ENCODE measurements at places on chromosomes 7 and 10. TPM values are rescaled to one million over a fixed set of nuclear protein-coding genes. Genes with fewer than 3 reads are reported as not detected.

The ANLN gene
- total RNA-seq = 6.2 TPM

The GIMAP2 gene
- under 0.01 TPM for total RNA-seq

The GFRA1 gene
- total RNA-seq = 0.46 TPM

The DGKB gene
- total RNA-seq = 0.59 TPM

The CHN2 gene
- total RNA-seq = 1.5 TPM

The HOXA1 gene
- total RNA-seq = 1.2 TPM

The PLCE1 gene
- 1.1 TPM for total RNA-seq

The VSTM4 gene
- total RNA-seq = 1.6 TPM

The NPFFR1 gene
- not detected for total RNA-seq

The CADPS2 gene
- total RNA-seq = 8.6 TPM

Data from smooth muscle cell of the umbilical artery (primary cell).